ENCODE measurements at places on chromosomes 12 and 14.

- no peak for DNase-seq
Measured at GRCh38 chr12:1872001-1872400, 46.5 kb downstream of the CACNA2D4 start.

- no peak for DNase-seq
Measured at GRCh38 chr14:55274751-55275150, 3.5 kb downstream of the FBXO34 start.

- DNase-seq: no peak
Measured at GRCh38 chr12:105935106-105935505, 203.6 kb downstream of the NUAK1 start.

DNA sequence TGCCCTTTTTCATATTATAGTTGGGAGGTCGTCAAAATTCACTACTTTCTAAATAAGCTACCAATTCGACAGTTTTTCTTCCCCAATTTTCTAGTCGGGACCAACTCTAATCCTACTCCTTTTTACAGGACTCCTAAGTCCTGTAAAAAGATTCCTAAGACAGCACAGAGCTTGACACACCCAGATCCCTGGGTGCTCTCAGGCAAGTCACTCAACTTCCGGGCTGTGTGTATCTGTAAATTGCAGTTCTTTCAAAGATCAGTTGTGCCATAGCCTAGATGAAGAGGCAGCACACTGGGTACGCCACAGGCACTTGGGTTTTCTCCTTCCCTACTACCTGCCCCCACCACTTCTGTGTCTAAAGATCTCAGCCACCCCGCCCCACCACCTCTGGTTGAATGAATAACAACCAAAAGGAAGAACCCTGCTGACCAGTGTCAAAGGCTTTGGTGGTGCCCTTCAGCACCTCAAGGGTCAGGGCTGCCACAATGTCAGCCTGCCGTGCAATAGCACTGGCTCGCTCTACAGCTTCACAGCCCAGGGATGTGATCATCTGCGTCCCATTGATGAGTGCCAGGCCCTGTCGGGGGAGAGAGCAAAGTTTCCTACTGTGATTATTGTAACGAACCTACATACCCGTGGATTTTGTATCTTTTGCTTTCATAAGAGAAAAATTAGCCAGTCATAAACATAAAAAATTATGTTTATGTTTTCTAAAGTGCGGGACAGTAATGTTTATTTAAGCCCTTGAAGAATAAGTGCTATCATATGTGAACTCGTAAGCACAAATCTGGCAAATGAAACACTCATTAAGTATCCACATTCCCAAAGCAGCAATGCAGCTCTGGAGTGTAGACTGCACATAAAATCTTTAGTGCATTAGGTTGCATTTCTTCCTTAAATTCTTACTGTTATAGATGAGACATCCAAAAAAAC, 9.2 kb downstream of the HAL start:
- DNase-seq: no peak

DNA sequence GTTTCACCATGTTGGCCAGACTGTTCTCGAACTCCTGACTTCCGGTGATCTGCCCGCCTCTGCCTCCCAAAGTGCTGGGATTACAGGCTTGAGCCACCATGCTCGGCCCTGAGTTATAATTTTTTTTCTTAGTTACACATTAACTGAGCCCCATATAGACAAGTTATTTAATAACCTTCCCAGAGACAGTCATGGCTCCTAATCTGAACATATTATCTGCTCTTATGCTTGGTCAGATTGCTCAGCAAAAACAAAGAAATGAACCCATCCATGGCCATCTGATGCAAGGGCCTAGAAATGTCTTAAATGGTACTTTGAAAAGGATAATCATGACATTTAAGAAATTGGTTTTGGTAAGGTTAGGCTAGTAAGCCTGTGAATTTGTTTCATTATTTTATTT, 13.0 kb downstream of the SAMD15 start:
- no peak for DNase-seq
